Activated CD4-positive, alpha-beta T cell treated with anti-CD3 and anti-CD28 coated beads, Interleukin-2, amount 10 ng/mL, durations not matched to agents 24 days and 14 days (primary cell): ENCODE measurements at places on chromosomes 2 and 18. TPM values are rescaled to one million over a fixed set of nuclear protein-coding genes. Genes with fewer than 3 reads are reported as not detected.

PSMA8 gene
- total RNA-seq = 0.80 and 0.93 TPM in 2 replicates

COA5 gene
- total RNA-seq = 20.4 and 22.0 TPM in 2 replicates

IL1A gene
- 9.4 and 10.2 TPM in 2 replicates for total RNA-seq

RTP5 gene
- total RNA-seq = 0.07 TPM in 1 of 2 replicates, not detected in the other

SPHKAP gene
- total RNA-seq = not detected in 2 replicates

ZSWIM2 gene
- total RNA-seq = not detected in 2 replicates

IRS1 gene
- 4.7 and 4.8 TPM in 2 replicates for total RNA-seq

ASB18 gene
- total RNA-seq = not detected in 2 replicates

ONECUT2 gene
- total RNA-seq = not detected in 2 replicates

DIPK1C gene
- total RNA-seq = not detected in 2 replicates

LCLAT1 gene
- total RNA-seq = 31.4 and 34.7 TPM in 2 replicates
